Midbrain (tissue), 1 donor: ENCODE measurements at places on chromosomes 13 and 19.

DNA sequence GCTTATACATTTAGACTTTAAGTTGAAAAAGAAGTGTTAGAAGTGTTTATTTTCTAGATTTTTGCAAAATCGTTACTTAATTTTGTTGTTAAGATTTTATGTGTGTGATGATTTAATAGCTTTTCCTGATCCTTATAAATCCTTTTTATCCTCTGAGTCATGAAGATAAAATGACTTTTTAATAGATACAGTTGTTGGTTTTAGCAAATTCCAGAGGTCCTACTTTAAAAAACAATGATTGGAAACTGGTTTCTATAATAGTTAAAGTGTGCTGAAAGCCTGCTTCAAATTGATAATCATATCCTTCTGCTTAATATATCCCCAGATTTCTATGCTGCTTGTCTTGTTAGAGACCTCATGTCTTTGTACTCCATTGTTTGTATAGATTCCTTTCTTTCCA, 39.0 kb downstream of the RNASEH2B start:
- no peak for DNase-seq

- no peak for DNase-seq
Measured at GRCh38 chr19:35063940-35064818, 22.7 kb downstream of the HPN start.

DNA sequence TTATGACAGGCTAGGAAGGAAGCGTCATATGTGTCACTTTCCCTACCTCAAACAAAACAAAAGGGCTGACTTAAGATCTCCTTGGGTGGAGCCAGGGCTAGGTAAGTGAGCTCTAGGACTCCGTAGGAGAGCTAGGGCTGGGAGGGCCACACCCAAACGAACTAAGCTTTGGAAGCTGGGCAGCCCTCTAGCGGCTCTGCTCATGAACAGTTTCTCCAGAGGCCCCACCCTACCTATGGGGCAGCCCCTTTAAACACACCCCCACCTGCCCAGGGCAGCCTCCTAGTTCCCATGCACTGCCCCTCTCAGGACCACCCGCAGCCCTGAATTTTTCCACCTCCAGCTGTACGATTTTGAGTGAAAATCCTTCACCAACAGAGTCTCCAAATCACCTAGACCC, 3.5 kb downstream of the PEG3 start:
- DNase-seq, result no peak

GRCh38 chr19:10838377-10838776, 2.4 kb upstream of the TMED1 start:
- no peak for DNase-seq
